Activated naive CD4-positive, alpha-beta T cell treated with Interleukin-2 at 50 U/mL for 16 hours (primary cell): ENCODE measurements at places on chromosomes 3 and 15.

GRCh38 chr3:72279631-72280041 lies 494.7 kb upstream of the PROK2 start:
- DNase-seq: no peak

DNA sequence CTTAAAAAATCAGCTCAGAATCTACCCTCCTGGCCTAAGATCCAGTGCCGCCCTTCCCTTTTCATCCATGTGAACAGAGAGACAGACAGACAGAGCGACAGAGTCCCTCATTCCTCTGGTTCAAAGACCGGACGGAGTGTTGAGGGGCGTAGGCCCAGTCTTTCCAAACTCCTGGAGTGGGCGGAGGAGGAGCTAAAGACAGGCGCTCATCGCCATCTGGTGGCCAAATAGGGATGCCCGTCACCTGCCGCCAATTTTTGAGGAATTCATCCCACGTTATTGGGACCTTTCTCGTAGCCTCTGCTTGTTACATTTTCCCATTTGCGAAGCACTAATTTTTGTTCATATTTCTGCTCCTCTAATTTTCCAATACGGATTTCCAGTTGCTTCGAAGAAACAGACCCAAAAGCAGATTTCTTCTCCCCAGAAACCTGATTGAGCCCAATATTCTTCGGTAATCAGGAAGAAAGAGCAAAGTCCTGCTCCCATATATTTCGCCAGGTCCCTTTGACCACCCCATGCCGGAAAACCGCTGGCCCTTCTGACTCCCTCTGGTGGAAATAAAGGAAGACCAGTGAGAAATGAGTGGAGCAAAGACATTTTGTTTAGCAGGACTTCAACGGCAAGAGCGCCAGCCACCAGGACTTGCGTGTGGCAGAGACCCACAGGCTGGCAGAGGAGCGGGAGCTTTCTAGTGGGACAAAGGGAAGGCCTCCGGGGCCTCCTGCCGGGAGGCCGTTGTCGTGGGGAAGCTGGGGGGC lies 88.0 kb downstream of the LRRK1 start:
- DNase-seq: peak; percentile 73

DNA sequence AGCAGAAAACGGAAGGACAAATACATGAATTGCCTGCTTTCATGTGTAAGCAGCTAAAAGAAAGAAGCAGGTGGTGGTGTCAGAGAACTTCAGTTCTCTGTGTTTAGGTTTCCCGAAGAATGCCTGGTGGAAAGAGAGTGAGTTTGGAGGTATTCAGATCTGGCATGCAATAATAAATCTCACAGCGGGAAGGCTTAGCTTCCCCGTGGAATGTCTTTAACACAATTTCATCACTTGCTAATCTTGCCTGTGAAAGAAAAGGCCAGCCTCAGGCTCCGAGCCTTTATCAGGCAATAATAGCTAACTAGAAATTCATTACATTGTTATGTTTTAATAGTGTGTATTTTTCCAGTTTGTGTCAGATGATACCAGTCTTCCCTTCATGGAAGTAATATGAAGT lies 220.3 kb downstream of the PDZRN3 start:
- no peak for DNase-seq

DNA sequence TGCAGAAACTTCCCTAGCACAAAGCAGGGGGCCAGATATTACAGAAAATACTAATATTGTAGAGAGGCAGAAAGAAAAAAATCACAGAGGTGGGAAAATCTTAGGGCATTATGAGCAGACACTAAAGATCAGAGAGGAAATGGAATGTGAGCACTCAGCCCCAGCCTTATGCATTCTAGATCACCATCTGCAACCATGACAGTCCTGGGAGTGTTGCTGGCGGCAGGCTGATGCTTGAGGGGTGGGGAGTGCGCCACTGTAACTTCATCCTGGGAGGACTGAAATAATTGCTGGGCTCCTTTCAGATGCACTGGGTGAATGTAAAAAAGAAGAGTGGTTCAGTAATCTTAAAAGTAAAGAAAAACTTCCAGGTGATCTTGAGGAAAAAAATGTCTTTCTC lies 427.6 kb upstream of the SEMA6D start:
- no peak for DNase-seq

DNA sequence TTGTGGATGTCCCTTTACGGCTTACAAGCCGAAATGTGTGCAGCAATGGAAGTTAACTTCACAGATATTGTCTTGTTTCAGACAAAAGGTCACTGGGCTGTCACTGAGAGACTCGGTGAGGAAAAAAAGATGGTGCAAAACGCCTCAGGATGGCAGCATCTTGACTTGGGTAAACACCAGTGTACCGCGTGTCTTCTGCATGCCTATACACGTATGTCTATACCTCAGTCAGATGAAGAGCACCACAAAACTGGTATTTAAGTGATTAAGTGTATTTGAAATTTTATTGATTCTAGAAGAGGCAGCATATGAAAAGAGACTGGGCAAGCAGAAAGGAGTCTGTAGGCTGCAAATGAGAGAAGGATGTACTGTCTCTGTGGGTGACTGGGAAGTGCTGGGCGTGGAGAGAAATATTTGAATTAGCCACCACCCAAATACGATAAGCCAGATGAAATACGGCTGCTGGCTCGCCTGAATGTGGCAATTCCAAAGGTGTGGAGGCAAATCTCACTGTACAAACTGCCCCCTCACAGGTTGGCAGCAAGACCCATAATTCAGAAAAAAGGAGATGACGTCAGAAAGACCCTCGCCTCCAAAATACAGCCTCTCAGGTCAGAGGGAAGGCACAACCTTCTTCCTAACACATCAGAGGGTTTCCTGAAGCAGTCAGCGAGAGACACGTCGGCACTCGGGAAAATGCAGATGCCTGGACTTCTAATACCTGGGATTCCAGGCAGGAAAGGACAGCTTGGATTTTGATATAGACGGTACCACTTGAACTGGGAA lies 53.4 kb upstream of the NEO1 start:
- no peak for DNase-seq

- DNase-seq: no peak
Measured at GRCh38 chr3:45154641-45155147, 8.5 kb upstream of the CDCP1 start.

DNA sequence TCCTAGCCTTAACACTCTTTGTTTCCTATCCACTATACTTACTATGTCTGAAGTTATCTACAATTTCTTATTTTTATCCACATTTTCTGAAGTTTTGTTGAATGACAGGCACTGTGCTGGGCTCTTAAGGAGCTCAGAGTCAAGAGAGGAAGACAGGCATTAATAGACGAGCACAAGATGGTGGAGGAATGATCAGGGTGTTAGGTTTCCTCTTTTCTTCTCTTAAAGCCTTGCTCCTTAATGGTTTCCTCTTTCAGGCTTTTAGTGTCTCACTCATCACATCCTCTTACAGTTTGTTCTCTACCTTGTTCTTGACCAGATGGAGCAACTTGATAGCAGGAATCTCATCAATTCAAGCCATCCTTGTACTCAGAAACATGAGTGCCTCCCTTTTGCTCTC lies 52.9 kb upstream of the BCL6 start:
- DNase-seq: no peak

DNA sequence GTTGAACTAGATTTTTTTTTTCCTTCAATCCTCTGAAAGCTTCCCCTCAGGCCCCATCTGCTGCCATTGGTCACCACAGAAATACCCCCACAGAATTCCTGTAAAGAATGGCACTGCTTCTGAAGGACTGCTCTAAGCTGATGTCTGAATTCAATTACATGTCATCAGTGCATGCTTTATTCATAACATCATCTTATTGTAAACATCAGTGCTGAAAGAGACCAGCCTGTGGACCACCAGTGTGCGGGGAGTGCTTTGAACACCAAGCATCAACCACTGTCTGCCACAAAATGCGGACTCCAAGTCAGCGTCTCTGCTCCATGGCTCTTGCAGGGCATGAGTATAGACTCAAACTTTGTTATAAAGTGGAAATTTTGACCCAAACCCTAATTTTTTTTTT lies 11.6 kb downstream of the PHLDB2 start:
- DNase-seq: no peak

- no peak for DNase-seq
Measured at GRCh38 chr3:194169595-194169994, 33.6 kb downstream of the HES1 start.

DNA sequence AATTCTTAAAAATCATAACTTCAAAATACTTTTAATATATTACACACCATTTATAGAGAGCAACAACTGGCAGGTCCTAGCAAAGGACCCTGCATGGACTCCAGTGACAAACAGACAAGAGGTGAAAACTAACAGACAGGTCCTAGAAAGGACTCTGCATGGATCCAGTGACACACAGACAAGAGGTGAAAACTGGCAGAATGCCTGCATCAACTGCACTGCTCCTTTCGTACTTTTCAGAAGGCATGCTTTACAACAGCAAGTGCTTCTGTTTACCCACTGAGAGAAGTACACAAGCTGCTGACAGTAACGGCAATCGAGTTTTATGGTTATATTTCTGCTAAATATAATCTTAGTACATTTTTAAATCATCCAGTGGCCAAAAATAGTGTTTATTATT lies 24.3 kb upstream of the GP5 start:
- DNase-seq: no peak

GRCh38 chr3:125585595-125586223 lies 9.6 kb downstream of the OSBPL11 start:
- peak; percentile 45 for DNase-seq

DNA sequence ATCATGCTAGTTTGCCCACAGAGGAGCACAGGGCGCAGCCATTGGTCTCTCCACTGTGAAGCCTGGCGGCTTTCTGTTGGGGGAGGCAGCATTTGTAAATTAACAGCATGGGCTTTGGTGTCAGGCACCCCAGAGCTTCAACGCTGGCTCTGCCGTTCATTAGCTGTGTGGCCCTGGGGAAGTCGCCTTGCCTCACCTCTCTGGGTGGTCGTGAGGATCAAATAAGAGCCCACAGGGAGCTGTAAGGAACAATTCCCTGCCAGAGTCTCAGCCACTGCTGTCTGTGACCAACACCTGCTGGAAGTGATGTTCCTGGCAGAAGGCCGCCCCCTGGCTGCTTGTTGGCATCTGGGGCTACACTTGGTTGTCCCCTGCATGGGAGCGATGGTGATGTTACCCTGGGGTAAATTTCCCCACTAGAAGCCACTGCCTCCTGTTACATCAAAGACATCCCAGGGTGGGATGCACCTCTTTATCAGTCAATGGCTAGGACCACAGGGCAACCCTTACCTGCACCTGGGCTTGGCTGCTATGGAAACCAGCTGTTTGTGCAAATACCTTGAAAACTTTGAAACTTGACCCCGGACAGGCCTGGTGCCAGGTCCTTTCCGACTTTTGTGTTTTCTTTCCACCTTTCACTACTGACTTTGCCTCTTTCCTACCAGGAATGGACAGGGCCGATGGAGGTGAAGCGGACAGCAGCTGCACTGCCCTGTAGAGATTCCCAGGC lies 36.9 kb downstream of the DNASE1L3 start:
- no peak for DNase-seq

DNA sequence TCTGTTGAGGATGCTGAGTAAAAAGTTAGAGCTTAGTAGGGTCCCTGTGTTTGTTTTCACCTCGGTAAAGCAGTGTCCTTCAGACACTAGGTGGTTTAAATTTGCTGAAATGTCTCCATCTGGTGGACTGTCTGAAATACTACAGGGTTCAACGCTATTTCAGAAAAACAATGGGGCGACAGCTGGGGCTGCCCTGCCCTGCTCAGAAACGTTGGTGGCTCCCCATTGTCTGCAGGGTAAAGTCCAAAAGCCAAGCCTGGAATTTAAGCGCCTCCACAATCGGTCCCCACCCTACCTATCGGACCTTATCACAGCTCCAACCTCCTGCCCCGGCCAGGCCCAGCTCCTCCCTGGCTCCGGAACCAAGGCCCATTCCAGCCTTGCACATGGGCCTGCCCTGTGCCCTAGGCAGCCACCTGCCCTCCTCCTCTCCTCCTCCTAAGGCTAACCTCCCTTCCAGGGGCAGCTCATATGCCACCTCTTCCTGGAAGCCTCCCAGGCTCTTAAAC lies 4.3 kb upstream of the TSEN2 start:
- DNase-seq: peak; percentile 7

GRCh38 chr3:122890077-122890719 lies 95.3 kb downstream of the SLC49A4 start:
- DNase-seq: no peak

GRCh38 chr3:77500721-77501120 lies 460.8 kb downstream of the ROBO2 start:
- DNase-seq: no peak

DNA sequence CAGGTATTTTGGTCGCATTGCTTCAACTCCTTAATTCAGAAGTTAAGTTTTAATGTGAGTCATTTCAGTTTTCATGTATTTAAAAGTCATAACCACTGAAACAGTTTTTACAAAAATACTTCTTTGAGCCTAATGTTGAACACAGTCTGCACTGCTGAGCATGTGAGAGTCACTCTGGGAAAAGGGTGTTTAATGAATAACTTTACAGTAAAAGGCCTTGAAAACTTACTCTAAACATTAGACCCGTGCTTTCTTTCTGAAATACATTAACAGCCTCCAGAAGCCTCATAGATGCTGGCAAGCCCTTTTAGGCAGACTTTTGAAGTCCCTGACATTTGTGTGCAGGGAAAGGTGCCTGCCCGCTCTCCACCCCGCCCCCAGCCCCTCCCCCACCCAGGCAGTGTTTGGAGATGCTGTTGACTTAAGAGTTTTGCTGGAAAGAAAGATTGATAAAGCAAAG lies 68.9 kb upstream of the NR2F2 start:
- no peak for DNase-seq

DNA sequence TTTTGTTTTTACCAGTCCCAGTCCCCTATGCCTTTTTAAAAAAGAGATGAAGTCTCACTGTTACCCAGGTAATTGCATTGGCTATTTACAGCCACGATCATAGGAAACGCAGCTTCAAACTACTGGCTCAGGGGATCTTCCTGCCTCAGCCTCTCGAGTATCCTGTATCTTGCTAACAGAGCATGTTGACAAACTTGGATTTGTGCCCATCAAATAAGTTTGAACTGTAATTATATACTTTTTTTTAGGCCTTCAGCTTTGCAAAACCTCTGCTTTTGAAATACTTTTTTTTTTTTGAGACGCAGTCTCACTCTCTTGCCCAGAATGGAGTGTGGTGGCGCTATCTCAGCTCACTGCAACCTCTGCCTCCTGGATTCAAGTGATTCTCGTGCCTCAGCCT lies 3.0 kb upstream of the EDEM1 start:
- no peak for DNase-seq

GRCh38 chr3:4972652-4973643 lies 6.3 kb upstream of the BHLHE40 start:
- DNase-seq: no peak
